ENCODE measurements at places on chromosomes 2 and 18.

GRCh38 chr2:222912776-222913175 is 51.9 kb downstream of the ACSL3 start:
- no peak for DNase-seq

GRCh38 chr2:191187105-191187829 is 36.5 kb upstream of the STAT4 start:
- DNase-seq: no peak

GRCh38 chr2:168848225-168848624 is 42.0 kb downstream of the SPC25 start:
- DNase-seq: no peak

GRCh38 chr2:120775194-120775593 is 39.5 kb downstream of the GLI2 start:
- no peak for DNase-seq

GRCh38 chr2:215796140-215796855 is 217.1 kb downstream of the MREG start:
- DNase-seq: no peak

DNA sequence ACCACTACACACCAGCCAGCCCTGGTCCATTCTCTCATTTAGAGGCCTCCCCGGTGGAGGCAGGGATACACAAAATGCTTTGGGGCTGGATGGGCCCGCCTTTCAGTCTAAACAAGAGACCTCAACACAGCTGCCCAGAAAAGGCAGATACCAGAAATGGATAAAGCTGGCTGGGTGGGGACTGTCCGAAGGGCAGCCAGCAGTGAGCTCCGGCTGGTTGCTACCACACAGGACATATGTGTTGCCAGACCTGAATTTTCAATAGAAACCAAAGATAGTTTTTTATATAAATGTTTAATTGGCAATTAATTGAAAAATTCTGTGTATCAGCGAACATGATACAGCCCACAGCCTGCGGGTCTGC is 1.4 kb downstream of the GPBAR1 start:
- no peak for DNase-seq

GRCh38 chr2:230230496-230231200 is 5.1 kb downstream of the SP140 start:
- no peak for DNase-seq

DNA sequence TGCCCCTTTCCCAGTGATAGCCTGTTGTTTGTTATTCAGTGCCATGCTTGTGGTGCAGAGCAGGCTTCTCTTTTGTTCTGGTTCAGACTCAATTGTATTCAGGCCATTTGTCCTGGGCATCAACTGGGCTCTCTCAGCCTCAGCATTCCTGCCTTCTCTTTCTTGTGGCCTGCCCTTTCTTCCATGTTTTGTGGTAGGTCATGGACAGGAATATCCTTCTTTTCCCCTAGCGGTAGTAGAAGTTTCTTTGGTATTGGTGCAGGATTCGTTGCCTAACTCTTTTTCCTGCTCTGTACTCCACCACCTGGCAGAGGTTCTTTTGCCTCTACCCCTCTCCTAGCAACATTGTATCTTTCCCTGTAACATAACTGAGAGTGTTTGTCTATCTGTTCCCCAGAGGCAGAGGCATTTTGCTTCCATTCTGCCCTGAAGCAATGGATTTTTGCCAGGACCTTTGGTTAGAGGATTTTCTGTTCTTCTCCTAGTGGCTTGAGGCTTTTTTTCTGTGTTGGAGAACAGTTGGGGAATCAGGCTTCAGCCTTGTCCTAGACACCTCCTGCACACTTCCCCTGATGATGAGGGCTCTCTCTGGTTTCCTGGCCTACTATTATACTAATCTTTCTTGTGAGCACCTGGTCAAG is 68.5 kb downstream of the NCOA1 start:
- DNase-seq: peak; percentile 14

GRCh38 chr2:19574778-19575260 is 216.4 kb upstream of the OSR1 start:
- DNase-seq: peak; percentile 30

DNA sequence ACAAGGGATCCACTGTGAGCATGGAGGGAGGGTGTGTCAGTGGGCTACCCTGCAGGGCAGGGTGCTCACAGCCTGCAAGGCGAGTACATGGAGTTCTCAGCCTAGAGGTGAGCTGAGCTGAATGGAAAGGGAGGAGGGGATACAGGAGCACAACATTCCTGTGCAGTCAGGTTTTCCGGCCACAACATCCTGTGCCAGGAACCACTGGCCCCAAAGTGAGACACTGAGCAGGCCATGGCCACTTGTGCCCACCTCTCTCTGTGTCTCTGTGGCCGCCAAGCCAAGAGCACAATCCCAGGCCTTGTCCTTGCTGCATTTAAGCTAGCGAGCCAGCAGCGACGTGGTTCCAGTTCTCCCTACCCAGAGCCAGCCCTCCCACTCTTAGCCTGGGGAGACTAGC is 6.1 kb downstream of the DOK1 start:
- no peak for DNase-seq

- DNase-seq: no peak
These were observed at the start of gene CD302 for GRCh38 chr2:159797543-159798375. CD302 (minus strand) TSS chr2:159798208; CDS start chr2:159798198, 10 bp downstream.

GRCh38 chr2:7665880-7666279 is 748.7 kb downstream of the RNF144A start:
- DNase-seq: no peak

GRCh38 chr18:9575558-9575957 is 38.8 kb downstream of the PPP4R1 start:
- peak; percentile 73 for DNase-seq

DNA sequence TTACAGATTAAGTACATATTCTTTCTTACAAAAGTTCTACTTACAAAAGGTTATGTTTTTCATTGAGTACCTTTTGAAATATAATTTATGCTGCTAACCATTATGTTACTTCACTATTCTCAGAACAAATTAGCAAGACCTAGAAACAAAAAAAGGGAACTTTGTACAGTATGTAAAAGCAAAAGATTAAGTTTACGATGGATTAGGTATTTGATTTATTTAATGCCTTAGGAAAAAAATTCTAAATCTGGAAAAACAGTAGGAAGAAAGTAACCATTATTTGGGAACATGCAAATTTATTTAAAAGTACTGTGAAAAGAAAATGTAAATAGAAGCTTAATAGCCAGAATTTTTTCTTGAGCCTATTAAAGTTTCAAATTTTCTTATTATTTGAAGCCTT is 144.6 kb downstream of the AGPS start:
- DNase-seq: no peak

GRCh38 chr18:49230326-49230725 is 230.1 kb downstream of the DYM start:
- DNase-seq: no peak

DNA sequence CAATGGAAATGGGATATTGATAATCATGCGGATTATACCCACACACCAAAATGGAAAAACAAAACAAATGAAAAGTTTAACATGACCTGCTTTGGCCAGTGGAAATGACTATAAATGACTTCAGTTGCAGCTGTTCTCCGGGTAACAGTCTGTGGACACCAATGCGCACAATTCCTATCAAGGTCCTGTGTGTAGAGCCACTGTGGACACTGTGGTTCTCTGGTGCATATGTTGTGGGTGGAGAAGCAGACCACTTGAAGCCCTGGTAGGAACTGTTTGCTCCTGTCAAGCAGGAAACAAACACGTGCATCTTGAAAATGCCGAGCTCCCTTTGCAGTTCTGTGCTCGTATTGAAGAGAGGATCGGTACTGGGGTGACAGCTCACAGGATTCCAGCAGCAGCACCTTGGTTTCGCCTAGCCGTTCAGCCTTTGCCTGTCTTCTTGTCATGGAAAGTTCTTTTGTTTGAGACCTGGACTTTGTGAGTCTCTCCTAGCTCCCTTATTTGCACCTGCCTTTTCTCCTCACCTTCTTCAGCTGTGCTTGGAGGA is 32.9 kb downstream of the NCK2 start:
- DNase-seq: no peak

DNA sequence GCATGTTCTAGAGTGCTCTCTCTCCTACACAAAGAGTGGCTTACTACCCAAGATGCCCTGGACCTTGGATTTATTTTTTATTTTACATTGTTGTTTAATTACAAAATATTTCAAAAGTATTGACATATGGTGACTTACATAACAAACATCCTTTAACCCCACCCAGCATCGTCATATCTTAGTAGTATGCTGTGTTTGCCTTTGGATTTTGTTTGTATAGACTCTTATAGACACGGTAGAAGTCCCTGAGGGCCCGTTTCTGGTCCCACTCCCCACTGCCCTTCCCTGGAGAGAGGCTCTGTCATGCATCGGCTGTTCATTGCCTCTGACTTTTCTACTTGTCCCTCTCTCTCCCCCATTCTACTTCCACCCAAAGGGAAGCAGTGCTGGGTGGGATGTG is 112.0 kb downstream of the ZBTB7C start:
- DNase-seq: no peak

- DNase-seq: no peak
These were observed 480.8 kb upstream of the KLHL29 start for GRCh38 chr2:22904126-22904684.

DNA sequence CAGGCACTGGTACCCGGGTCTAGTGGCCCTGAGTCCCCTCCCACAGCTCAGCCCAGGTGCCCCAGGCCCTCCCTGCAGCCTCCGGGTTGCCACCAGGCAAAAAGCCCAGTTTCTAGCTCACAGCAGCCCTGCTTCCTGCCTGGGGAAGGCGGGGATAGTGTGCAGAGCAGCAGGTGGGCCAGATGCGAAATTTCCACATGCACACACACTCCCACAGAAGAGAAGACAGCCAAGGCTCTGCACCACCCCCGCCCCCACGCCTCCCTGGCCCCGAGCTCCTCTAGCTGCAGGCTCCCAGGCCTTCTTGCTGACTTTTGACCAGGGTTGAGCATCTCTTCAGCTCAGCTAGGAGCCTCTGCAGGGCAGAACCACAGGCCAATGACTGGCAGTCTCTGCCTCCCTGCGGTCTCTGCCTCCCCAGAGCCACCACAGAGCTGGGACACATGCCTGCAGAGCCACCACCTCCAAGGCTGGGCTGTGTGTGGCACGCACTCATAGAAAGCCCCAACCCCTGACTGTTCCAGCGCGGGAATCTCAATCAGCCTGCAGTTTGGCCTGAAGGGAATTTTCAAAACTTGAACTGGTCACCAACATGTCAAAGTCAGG is 7.2 kb downstream of the SLC66A2 start:
- DNase-seq: no peak
